ENCODE measurements at places on chromosomes 1 and 21. TPM values are rescaled to one million over a fixed set of nuclear protein-coding genes. Genes with fewer than 3 reads are reported as not detected.

The SPATA21 gene
- polyA plus RNA-seq: not detected

The NUP210L gene
- polyA plus RNA-seq: not detected

The FMO2 gene
- not detected for polyA plus RNA-seq

The MYOM3 gene
- polyA plus RNA-seq: not detected

The LCE2A gene
- polyA plus RNA-seq: not detected

The KCNJ6 gene
- not detected for polyA plus RNA-seq

The SNAPIN gene
- 66.6 TPM for polyA plus RNA-seq

The FCAMR gene
- polyA plus RNA-seq: not detected

The CIART gene
- 0.74 TPM for polyA plus RNA-seq

The SAMD13 gene
- polyA plus RNA-seq: 0.57 TPM

The PPFIA4 gene
- polyA plus RNA-seq: not detected

The LYPD8 gene
- polyA plus RNA-seq: not detected

The ZNF669 gene
- 29.7 TPM for polyA plus RNA-seq

The PIK3C2B gene
- 1.3 TPM for polyA plus RNA-seq

The CD84 gene
- 17.5 TPM for polyA plus RNA-seq

The WNT9A gene
- polyA plus RNA-seq: not detected

The KISS1 gene
- polyA plus RNA-seq: not detected

The TMPRSS15 gene
- polyA plus RNA-seq: not detected

The CAP1 gene
- polyA plus RNA-seq: 672 TPM

The NMNAT2 gene
- not detected for polyA plus RNA-seq

The SLC25A33 gene
- 9.2 TPM for polyA plus RNA-seq

The LY9 gene
- 189 TPM for polyA plus RNA-seq

The OLFML3 gene
- not detected for polyA plus RNA-seq

The LCE3A gene
- not detected for polyA plus RNA-seq

The IFFO2 gene
- 1.6 TPM for polyA plus RNA-seq

The LEMD1 gene
- polyA plus RNA-seq: not detected

The TMCO4 gene
- 15.3 TPM for polyA plus RNA-seq
